LHCN-M2 (cell line): ENCODE measurements at places on chromosomes 6 and 20.

GRCh38 chr6:28551891-28552666, 26.4 kb downstream of the GPX5 start:
- DNase-seq: no peak

DNA sequence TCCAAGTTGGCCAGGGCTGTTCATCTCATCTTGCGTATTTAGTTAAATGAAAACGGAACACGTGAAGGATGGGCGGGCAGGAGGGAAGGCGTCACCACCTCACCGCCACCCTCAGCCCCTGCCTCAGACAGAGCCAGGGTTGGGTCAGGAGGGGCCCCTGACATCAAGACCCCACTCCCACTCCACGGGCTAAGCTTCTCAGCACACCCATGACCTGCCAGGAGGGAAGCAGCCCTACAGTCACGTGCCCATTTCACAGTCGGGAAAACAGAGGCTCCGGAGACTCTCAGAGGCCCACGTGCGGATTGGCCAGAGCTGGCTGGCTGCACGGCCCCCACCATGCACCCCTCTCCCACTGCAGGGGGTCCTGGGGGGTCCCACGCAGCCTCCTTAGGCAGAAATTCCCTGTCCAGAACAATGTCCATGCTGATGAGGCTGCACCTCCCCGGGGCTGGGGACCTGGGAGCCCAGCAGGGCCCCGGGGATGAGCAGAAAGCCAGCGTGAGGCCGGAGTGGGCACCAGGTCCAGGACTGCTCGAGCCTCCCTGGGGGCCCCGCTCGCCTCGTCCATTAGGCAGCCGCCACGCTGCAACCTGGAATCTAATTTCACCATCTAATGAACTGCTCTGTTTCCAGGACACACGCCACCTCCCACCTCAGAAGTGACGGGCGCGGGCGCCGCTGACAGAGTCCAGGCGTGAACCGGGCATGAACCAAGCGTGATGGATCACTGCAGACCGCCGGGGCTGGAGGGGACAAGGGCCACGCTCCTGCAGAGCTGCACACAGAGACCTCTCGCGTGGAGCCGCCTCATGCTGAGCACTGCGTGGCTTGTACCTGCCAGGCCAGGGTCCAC, 15.8 kb downstream of the KCNQ2 start:
- no peak for DNase-seq

GRCh38 chr6:106702451-106703110, 73.2 kb downstream of the QRSL1 start:
- no peak for DNase-seq

DNA sequence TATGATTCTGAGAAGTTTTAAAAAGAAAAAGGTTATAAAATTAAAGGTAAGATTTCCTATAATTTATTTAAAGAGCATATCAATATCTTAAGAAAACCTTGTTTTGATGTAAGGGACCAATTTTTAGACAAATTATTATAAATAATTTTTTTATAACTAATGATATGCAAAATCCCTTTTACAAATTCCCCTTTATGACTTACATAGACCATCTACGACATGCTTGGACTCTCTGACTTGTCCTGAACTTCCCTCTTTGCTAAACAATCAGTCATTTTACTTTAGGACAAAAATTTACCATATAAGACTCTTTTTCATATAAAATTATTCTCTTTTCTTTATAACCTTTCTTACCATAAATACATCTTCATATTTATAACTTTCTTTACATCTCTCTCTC, 15.3 kb upstream of the ANGPT4 start:
- DNase-seq: peak; percentile 34

DNA sequence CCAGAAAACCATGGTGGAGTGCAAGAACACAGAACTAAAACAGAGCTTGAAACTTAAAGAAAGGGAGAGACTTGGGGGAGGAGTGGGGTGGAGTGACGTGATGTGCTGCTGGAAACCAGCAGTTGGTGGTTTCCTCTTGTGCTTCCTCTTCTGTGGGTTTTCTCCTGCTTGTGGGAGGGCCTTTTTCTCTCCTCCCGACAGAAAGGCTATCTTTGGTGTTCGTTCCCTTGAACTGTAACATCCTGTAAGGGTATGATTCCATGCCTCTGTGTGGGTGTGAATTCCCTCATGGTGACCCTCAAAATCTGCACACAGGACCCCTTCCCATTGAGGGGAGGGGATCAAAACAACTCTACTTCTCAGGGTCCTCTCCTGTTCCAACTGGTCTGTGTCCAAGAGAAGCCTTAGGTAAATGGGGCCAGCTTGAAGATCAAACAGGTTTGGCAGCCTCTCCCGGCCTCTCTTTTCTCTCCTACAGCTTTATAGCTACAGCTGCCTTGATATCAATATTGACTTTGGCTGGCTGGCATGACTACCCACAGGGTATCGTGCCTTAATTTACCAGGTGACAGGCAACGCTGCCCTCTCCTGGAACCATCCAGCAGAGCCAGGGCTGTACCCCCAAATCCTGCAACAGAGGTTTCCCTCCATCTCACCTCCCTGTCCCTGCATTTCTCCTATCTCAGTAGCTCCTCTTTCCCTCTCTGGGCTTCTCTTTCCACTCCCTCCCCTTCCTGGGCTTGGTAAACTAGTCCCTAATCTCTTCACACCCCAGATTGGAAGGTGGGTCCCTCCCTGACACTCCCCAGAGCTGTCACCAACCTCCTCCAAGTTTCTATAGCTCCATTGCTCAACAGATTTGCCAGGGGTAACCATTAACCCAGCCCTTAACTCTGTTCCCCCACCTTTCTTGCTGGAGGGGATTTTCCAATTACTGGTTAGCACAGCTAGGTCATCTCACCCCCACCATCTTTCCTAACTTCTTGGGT, 1.5 kb upstream of the MSH5 start:
- peak; percentile 88 for DNase-seq

GRCh38 chr6:3509336-3509735, 52.5 kb upstream of the SLC22A23 start:
- peak; percentile 56 for DNase-seq

- DNase-seq: no peak
Observed at GRCh38 chr6:49321561-49322072, 141.4 kb downstream of the MMUT start.

DNA sequence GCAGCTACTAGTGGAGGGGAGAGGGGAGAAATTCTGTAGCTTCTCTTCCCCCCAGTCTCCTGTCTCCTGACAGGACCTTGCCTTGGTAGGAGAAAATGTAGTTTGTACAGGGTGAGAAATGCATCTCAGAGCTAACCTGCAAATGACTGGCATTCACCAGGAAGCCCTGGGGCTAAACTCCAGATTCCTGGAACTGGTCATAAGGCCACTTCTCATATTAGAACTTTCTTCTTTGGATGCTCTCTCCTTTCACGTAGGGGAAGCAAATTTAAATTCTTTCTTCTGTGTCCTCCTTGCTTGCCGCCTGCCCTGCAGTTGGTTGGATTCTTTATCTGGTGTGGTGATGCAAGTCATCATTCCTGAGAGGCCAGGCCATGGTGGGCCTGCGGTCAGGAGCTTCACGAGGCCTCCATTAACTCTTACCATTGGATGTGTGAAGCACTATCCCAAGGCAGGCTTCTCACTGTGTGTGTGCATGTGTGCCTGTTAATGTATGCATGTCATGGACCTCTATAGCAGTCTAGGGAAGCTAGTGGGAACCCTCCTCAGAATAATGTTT, 182.0 kb downstream of the PHF3 start:
- no peak for DNase-seq

GRCh38 chr6:118617417-118617816, 34.0 kb downstream of the CEP85L start:
- DNase-seq: no peak

DNA sequence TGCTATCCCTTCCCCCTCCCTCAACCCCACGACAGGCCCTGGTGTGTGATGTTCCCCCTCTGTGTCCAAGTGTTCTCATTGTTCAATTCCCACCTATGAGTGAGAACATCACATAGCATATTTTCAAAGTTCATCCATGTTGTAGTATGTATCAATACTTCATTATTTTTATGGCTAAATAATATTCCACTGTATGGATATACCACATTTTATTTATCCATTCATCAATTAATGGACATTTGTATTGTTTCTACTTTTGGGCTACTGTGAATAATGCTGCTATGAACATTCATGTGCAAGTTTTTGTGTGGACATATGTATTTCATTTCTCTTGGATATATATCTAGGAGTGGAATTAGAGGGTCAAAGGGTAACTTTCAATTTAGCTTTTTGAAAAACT, 58.7 kb upstream of the ARMC2 start:
- no peak for DNase-seq

DNA sequence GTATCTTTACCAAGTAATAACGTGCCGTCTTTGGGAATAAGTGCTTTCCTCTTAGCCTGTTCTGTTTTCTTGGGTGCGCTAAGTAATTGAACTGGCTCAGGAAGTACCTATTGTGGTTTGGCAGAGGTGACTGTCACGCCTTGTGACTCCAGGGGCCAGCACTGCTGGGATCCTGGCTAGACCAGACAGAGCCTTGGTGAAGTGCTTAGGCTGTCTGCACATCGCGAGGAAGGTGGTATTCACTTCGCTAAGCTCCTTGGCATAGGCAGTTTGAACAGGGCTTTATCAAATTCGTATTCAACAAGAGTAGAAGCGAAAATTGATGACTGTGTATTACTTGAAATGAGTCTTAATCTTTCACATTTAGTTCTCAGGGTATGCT, 17.6 kb downstream of the PRDM1 start:
- no peak for DNase-seq
